ENCODE measurements at places on chromosomes 2 and 18. TPM values are rescaled to one million over a fixed set of nuclear protein-coding genes. Genes with fewer than 3 reads are reported as not detected.

GRCh38 chr2:172427990-172428831 is 825 bp downstream of the ITGA6 start:
- peak; percentile 56 for DNase-seq

DNA sequence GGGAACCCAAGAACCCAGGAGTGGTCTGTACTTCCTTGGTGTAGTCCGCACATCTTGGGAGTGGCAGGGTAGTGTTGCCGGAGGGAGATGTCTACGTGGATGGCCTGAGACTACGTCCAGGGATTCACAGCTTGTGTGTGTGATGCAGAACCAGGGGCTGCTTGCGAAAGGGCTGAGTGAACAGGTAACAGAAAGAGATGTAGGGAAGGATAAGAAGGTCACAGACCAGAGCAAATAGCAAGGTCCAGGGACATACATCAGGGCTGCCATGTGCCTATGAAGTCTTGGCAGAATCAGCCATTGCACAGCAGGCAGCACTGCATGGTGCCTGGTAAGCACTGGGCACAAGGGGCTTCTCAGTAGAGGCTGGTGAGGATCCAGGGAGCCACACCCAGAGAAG is 68.7 kb downstream of the TSPYL6 start:
- no peak for DNase-seq

- peak; percentile 9 for DNase-seq
Observed at GRCh38 chr2:210503001-210503623, 26.6 kb upstream of the LANCL1 start.

GRCh38 chr2:133780997-133781513 is 212.8 kb upstream of the NCKAP5 start:
- no peak for DNase-seq

Gene GPR75
- total RNA-seq = 18.3 TPM

Data from frontal cortex (tissue), 4 donors.